Endothelial cell of umbilical vein (primary cell): ENCODE measurements at places on chromosomes 2 and 18. TPM values are rescaled to one million over a fixed set of nuclear protein-coding genes. Genes with fewer than 3 reads are reported as not detected.

Gene SCYGR4
- not detected in 2 replicates for total RNA-seq

- peak; percentile 84 for DNase-seq
Observed at GRCh38 chr2:204027091-204027490, 90.5 kb downstream of the ICOS start.

Gene ADAM23
- total RNA-seq, result 20.6 and 38.5 TPM in 2 replicates

Gene LCT
- total RNA-seq, result 0.07 TPM in 1 of 2 replicates, not detected in the other

DNA sequence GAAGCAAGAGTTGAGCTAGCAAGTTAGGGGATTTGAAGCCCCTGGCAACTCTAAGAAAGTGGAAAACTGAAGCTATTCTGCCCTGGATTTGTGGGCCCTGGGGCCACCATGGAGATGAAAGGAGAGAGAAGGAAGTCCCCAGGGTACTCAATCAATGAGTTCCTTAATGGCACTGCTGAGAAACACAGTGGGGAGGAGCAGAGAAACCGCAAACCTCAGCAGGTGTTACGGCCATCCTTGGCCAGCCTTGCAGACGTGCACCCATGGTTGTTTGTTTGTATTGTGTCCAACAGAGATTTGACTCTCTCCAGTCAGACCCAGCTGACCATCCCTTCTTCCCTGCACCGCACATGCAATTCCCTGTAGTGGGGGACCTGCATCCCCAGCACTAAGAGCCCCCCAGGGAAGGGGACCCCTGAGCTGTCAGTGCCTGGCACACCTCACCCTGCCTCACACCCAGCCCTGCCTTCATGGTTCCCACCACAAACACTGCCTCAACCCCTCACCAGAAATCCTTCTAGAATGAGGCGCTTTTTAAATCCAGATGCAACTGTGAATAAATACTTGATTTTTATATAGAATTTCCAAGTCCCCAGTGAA is 255.3 kb downstream of the SH3BP4 start:
- no peak for DNase-seq

DNA sequence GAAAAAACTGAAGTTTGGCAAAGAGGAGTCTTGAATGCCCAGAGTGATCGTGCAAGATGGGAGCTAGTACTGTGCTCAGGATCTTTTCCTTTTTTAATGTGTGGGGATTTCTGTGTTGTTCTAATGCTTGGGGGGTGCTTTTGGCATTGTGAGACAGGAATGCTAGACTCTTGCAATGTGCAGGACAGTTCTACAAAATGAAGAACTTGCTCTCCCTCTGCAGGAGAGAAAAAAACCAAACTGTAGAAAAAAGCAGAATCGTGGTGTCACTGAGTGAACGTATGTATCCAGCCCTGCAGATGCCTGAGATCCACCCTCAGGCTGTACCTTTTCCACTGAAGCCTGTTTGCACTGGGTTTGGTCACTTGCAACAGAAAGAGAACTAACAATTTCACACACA is 12.1 kb upstream of the TTC39C start:
- no peak for DNase-seq
